Stromal cell of bone marrow (primary cell): ENCODE measurements at places on chromosomes 2 and 18.

DNA sequence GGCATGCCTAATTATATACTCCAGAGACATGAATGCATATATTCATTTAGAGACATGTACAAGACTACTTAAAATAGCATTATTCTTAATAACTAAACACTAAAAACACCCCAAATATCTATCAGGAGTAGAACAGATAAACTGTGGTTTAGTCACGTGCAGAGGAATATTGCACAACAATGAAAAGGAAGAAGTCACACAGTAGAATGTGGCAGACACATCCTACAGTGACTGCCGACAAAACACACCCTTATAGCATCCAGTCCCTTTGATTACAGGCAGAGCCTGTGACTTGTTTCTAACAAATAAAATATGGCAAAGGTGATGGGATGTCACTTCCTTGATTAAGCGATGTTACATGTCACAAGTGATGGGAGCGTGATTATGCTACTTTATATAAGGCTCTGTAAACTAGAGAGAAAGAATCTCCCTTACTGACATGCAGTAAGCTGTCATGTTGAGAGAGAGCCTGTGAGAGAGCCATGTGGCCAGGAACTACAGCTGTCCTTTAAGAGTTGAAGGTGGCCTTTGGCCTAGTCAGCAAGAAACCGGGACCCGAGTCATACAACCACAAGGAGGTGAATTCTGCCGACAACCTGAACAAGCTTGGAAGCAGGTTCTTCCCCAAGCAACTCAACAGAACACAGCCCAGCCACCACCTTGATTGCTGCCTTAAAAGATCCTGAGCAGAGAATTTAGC lies 39.1 kb upstream of the LGALSL start:
- DNase-seq, result no peak

GRCh38 chr18:77815666-77816338 lies 566.2 kb downstream of the GALR1 start:
- no peak for DNase-seq

GRCh38 chr2:47783486-47784351 lies 774 bp downstream of the MSH6 start:
- peak; percentile 12 for DNase-seq

- DNase-seq, result no peak
These were observed 26.3 kb downstream of the ANXA4 start for GRCh38 chr2:69768235-69768634.
